ENCODE measurements at places on chromosomes 3 and 15.
A peak's percentile ranks its signal among the peaks of the same experiment; 100 is the strongest.

- DNase-seq: no peak
Measured at GRCh38 chr15:37102305-37103162, 2.2 kb upstream of the MEIS2 start.

DNA sequence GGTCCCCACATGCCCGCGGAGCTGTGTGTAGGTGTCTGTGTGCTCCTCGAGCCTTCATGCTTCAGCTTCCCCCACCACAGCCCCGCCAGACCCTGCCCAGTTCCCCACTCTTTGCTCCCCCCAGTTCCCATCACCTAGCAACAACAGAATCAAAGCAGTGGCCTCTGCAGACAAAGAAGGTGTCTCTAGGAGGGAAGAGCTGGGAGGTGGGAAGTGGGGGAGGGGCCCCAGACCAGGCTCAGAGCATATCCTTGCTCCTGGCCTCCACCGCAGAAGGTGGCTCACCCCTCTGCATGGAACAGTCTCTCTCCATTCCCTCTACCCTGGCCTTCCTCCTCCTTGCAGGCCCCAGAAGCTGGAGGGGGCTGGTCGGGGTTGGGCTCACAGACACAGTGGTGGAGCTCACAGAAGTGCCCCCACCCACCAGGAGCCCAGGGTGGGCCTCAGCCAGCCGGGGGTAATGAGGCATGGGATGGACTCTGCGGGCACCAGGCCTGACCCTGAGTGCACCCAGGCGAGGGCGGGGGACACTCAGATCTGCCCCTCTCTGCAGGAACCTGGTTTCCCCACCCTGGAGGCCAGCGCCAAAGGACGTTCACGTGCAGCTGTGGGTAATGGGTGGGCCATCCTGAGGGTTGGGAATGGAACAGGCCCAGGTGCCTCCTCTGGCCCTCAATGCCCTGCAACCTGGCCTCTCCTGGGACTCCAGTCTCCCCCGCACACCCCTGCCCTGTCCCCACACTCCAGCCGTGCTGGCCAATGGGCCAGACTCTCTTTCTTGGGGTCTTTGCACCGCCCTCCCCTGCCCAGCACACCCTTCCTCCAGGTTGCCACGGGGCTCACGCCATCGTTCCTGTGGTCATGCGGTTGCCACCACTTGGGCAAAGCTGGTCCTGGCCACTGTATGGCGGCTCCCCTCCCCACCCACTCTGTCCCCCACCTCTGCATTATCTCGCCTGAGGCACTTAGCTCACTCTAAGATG, 53.4 kb downstream of the TPRA1 start:
- DNase-seq: peak; percentile 18

GRCh38 chr3:42639192-42639591, 14.3 kb upstream of the ZBTB47 start:
- no peak for DNase-seq

- no peak for DNase-seq
Measured at GRCh38 chr15:60540002-60540651, 61.2 kb upstream of the ICE2 start.

DNA sequence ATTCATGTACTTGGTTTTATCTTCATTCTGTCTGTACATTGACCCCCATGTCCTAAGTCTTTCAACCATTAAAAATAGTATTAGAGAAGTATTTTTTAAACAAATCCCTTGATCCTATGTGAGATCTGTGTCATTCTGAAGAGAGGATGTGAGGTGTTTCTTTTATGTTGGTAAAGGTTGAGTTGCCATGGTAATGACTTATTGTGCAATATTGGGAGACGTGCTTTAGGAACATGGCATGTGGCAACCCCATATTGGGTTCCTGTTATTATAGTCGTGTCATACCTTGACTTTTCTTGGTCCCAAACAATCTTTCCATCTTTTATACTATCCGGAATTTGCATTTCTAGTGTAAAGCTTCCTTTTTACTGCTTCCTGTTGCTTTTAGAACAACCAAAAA, 203.1 kb downstream of the KCNAB1 start:
- no peak for DNase-seq

- no peak for DNase-seq
Measured at GRCh38 chr15:41024131-41024530, 70.9 kb downstream of the CHAC1 start.

GRCh38 chr3:154904328-154904727, 175.8 kb upstream of the MME start:
- no peak for DNase-seq

DNA sequence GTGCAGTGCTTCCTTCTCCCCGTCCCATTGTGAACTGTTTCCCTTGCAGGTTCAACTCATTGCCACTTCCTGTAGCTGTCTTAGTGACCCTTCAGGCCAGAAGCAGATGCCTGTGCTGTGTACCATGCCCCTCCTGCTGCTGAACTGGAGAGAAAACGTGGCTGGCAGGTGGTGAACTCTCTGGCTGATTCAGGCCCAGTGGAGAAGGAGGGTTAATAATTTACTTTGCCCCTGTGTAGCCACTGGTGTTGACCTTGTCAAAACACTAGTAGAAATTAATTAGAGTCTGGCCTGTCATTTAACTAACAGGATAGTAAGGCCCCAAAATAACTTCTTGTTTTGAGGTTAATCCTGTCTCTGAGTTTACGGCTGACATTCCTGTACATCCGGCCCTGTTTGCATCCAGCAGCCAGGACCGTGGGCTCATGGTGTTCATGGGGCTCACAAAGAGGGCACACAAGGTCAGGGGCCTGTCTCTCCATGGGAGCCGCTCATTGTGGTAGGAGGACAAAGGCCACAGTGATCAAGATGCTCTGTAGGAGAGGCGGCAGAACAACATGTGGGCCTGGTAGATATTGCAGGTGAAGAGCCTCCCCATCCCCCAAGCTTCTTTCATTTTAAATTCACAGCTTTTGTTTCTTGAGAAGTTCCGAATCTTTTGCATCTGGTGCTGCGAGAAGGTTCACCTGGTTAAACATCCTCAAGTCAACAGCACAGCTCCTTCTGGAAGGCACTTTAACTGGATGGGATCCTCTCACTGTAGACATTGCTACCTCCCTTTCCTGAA, 101.6 kb downstream of the CGNL1 start:
- DNase-seq: no peak

GRCh38 chr3:48285132-48285531, 44.2 kb downstream of the ZNF589 start:
- no peak for DNase-seq

GRCh38 chr3:166661621-166662020, 718.5 kb downstream of the ZBBX start:
- DNase-seq: no peak

GRCh38 chr15:69194854-69195253, 34.4 kb downstream of the GLCE start:
- DNase-seq: no peak

DNA sequence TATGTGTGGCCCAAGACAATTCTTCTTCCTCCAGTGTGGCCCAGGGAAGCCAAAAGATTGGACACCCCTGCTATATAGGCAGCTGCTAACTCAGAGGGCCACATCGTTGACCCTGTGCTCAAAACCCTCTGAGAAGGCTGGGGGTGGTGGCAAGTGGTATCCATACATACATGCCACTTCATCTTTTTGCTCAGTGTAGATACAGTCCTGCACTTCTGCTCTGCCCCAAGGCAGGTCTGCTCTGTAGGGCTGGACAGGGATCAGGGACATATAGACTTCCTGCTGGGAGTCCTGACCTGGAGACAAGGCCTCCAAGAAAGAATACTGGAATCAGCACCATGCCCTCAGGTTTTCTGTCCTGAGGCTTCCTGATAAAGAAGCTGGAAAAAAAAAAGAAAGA, 4.5 kb upstream of the HCN4 start:
- DNase-seq: no peak

DNA sequence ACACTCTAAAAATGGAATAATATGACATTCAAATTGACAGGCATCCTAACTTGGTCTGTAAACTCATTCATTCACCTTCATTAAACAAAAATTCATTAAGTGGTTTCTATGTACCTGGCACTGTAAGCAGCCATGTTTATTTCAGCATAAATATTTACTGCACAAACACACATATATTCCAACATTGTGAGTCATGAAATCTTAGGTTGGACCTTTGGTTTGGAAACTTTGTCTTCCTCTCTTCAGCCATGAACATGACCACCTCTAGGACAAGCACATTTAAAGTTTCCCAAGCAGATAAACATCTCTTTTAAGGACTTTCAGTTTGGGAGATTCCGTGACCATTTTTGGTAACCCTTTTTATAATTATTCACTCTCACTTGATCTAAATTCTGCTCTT, 131.8 kb downstream of the TPRG1 start:
- DNase-seq: no peak

- no peak for DNase-seq
Measured at GRCh38 chr15:45551676-45552075, 29.1 kb upstream of the SLC30A4 start.

DNA sequence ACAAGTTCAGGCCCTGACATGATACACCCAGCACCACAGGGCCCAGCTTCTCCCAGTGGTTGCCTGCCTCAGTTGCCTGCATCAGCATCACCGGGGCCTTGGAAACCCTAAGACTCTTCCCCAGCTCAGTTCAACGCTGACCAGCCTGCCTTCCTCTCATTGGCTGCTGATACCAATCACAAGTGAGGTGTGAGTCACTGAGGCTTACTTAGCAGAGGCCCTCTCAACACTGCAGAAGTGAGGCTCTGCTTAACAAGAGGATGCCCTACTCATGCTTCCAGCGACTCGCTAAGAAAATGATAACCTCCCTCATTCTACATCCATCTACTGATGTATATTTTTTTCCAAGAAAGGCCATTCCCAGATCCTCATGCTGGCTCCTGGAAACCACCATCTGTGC, 151.9 kb downstream of the ADAMTS17 start:
- DNase-seq: no peak

- DNase-seq: no peak
Measured at GRCh38 chr3:43307226-43307625, 20.9 kb downstream of the SNRK start.

DNA sequence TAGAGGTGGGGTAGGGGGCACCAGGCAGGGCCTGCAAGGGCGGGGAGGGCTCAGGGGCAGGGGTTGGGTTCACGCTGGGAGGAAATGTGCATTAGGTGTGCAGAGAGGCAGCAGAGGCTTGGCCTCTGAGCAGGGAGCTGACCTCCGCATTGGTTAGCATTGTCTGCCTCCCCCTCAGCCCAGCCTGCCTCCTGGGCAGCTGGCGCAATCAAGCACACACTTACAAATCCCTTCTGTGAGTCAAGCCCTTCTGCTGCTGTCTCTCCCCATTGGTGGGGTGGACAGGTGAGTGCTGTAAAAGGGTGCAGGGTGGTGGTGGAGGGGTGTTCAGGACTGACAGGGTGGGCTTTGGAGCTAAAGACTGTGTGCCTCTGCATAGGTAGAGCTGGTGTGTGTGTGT, 9.3 kb downstream of the LOXL1 start:
- DNase-seq: no peak

DNA sequence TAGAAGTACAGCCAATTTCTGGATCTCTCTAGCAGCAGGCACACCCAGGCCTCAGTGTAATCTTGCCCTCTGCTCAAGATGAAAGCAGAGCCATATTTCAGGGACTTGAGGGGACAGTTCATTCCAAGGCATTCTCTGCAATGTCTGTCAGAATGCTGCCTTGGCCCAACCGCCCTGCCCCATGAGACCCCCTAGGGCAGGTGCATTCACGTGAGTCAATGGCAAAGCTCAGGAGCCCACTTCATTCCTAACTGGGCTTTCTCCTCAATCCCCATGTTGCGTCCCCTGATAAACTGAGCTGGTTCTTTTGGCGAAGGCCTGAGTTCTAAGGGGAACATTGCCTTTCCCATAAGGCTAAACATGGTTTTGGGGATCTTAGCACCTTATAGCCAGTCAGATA, 9.5 kb downstream of the SNTN start:
- DNase-seq: no peak

DNA sequence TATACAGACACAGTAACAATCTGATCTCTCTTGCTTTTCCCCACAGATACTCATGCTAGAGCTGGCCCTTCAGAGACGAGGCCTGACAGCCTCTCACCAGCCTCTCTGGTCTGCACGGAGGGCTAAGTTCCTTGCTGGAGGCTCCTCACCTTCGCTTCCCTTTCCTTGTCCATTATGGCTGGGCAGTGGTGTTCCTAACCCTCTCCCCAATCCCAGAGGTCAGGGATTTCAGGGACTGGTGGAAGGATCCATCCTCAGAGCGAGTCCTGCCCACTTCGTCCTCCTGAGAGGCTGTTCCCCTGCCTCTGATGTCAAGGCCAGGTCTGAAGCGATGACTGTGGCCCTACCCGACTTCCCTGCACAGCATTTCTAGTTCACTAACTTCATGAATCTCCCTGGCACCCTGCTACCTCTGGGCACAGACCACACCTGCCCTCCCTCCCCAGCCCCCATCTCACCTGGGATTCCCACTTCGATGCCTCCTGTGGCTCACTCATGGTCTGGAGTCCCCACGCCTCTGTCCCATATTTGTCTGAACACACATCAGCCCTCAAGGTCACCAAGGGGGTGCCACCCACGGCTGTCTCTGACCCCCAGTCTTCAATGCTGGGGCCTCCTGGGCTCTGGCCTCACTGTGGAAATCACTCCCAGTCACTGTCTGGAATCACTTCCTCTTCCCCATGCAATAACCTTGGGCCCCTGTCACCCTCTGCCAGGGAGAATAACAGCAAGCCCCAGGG, 124.9 kb upstream of the PRR20G start:
- no peak for DNase-seq

GRCh38 chr3:150384296-150385212, 23.5 kb upstream of the TSC22D2 start:
- DNase-seq: no peak

DNA sequence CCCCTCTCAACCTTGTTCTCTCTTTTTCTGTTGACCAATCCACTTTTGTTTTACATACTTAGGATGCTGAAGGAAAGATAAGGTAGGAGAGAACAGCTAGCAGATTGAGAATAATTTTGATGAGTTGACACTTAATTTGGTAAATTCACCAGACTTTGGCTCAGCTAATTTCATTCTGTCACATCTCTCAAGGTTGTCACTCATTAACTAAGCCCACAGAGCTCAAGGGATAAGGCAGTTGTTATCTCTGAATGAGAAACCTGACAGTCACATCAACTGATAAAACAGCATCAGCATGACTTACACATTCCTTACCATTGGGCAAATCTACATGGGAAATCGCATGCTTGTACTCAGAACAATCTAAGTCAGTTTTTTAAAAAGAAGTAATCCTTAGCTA, 591.4 kb downstream of the NLGN1 start:
- DNase-seq: no peak

- no peak for DNase-seq
Measured at GRCh38 chr15:63598473-63599400, 1.6 kb downstream of the FBXL22 start.

GRCh38 chr15:48419896-48420295, 88.7 kb downstream of the DUT start:
- no peak for DNase-seq

GRCh38 chr15:36643551-36643950, 64.1 kb downstream of the CDIN1 start:
- DNase-seq: no peak

- peak; percentile 81 for DNase-seq
Measured at GRCh38 chr3:73685061-73685460, 60.3 kb upstream of the PDZRN3 start.

- DNase-seq: no peak
Measured at GRCh38 chr3:174002543-174002942, 605.0 kb downstream of the NLGN1 start.

DNA sequence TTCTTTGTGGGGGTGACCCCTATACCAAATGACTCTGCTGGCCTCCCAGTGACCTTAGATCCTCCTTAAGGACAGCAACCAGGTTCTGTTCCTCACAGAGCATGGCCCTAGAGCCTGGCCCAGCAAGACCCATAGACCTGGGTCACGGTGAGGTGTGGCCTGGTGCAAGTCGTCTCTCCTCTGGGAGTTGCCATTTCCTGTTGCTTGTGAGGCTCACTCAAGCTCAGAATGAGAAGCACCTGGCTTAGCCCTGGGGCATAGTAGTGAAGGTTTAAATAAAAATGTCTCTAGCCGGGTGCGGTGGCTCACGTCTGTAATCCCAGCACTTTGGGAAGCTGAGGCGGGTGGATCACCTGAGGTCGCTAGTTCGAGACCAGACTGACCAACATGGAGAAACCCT, 131.3 kb downstream of the SMAD6 start:
- DNase-seq: no peak
